HTR-8/SVneo (cell line): ENCODE measurements at places on chromosomes 7 and 10.

- no peak for DNase-seq
These were observed 116.8 kb downstream of the MAD1L1 start for GRCh38 chr7:2115760-2116447.

DNA sequence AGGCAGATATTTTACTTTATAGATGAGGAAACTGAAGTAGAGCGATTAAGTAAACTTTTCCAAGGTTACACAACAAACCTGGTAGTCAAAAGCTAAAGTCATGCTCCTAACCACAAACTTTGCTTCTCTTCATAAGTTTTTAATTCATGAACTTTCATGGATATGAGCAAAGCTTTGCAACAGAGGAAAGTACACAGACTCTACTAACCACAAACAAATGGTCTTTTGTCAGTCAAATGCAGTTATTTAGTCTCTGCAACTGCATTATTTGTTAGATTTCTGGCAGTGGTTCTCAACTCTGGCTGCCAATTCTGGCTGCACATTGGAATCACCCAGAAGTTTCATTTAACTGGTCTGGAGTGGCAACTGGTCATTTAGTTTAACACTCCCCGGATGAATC, 140.6 kb upstream of the TMEM168 start:
- no peak for DNase-seq

DNA sequence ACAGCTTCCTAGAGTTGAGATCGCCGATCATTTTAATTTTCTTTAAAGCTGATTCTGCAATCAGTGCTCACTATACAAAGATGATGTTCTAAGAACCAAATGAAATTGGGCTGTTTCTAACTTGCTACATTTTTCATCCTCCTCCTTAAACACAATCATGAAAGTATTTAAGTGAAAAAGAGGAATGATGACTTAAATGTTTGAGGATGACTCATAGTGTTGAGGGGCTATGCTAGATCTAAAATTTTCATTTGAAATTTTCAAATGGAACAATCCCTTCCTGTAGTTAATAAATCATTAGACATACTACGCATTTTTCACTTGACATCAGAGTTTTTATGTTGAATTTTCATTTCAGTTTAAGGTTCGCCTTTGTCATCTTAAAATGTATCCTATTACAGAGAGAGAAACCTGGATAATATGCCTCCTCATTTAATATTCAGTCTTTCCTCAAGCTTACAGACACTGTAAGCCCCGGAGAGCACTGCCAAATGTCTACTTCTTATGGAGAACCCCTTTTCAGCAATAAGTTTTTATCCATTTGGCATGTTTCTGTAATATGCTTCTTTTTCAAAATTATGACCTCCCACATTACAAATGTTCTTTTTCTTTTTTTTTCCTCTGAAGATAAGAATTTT, 499.6 kb downstream of the MAGI2 start:
- DNase-seq = no peak

DNA sequence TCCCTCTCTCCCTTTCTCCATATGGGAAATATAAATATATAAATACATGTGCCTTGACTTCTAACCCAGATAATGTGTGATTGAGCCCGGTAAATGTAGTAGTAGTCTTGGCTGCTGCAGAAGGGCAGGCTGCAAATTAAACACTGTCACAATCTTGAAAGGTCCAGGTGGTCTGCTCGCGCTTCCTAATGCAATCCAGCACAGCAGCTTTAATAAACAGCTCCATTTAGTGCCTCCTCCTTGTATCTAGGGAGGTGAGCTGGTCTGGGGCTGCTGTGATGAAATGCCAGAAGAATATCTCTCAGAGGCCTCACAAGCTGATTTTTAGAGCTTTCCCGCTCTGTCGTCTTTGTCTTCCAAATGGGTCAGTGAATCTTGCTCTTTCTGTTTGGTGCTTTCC, 782 bp downstream of the POU6F2 start:
- no peak for DNase-seq

DNA sequence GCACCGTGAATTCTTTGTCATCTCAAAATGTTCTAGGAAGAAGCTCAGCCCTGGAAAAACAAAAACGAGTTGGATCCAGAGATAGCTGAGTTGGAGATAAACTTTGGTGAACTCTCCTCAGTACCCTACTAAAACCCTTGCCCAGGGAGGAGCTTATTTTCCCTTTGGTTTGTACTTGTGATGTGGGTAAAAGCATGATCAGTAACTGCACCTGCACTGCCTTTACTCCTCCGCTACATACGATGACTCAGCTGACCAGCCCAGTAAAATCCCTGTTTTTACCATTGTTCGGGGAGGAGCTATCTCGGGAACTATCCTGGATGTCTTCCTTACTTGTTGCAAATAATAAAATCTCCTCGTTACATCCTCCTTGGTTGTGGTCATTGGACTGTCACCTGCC, 359.3 kb downstream of the SH2D4B start:
- DNase-seq = no peak

- DNase-seq = no peak
These were observed 24.8 kb upstream of the UNC5B start for GRCh38 chr10:71187600-71187999.

- DNase-seq = no peak
These were observed 22.0 kb downstream of the IMMP2L start for GRCh38 chr7:111540199-111540815.

GRCh38 chr10:116990276-116990800, 14.6 kb downstream of the SHTN1 start:
- no peak for DNase-seq

- no peak for DNase-seq
These were observed 28.6 kb upstream of the GIMAP8 start for GRCh38 chr7:150421831-150422230.

DNA sequence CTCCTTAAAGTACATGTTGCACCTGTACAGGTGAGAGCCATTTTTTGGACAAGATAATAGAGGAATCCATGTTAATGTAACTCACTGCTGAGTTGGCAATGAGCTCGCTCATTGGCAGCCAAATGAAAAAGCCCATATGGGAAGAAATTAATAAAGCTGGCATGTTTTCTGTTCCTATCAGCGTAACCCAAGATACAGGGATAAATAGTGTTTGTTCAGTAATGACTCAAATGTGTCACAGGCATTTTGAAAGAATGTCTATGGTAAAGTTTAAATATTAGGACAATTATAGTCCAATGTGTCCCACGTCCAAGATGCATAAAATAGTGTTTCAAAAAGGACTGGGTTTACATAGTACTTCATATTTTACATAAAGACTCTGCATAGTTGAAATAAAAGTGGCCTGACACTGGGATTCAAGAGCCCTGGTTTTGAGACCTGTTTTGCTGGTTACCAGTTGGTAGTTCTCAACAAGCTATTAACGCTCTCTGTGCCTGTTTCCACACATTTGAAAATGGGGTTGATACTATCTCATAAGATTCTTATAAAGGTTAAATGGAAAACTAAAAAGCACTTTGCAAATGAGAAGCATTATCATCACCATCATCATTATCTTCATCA, 49.1 kb downstream of the MTURN start:
- no peak for DNase-seq

DNA sequence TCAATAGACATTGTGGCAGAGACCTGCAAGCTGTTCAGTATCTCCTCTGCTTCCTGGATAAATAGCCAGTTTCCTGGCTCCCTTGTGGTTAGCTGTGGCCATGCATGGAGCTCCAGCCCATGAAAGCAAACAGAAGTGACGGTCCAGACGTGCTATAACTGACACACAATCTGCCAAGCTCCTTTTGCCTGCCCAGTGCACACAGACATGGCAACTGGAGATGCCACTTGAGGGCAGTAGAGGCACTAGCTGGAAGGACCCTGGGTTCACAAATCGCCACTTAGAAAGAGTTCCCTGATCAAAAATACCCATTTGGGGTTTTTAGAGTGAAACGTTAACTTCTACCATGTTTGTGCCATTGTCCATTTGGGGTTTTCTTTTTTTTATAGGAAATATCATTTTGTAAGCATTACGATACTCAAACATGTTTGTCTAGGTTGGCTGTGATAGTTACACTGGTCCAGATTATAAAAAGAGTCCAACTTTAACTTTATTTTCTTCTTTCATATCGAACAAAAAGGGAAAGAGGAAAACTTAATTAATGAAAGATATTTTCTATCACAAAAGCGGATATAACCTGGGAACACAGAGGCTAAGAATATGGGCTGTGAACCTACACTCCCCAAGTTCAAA, 31.3 kb downstream of the KIN start:
- DNase-seq = peak; percentile 23

- no peak for DNase-seq
These were observed 2.9 kb downstream of the PPP1R3A start for GRCh38 chr7:113915956-113916355.

- no peak for DNase-seq
These were observed 10.8 kb upstream of the GPNMB start for GRCh38 chr7:23235813-23236221.

GRCh38 chr7:95593343-95593742, 3.0 kb downstream of the PDK4 start:
- no peak for DNase-seq

GRCh38 chr10:119786117-119786769, 60.4 kb downstream of the INPP5F start:
- peak; percentile 35 for DNase-seq

DNA sequence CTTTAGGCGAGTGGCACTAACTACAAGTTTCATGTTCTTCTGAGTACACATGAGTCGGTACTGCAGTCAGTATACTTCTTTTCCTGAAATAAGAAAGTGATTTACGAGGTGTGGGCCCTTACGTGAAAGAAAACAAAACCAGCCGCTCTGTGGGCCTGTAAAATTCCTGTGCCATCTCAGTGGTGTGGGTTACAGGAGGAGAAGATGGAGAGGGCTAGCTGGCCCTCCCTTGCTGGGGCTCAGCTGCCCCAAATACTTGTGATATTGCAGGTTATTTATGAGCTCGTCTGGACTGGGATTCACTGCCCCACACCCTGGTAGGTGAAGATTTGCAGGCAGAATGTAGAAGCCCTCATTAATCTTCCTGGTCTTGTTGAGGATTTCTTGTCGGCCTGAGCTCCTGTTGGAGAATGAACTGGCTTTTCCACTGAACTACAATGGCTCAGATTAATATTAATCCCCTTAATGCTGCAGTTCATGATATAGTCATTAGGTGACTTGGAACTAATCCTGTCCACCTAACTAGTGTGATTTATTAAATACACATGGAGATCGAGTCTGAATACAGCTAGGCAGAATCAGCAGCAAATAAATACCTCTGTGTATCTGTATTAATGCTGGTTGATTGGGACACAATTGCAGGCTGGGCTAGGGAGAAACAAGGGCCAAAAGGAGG, 68.0 kb downstream of the GBF1 start:
- no peak for DNase-seq

GRCh38 chr10:120431251-120431651, 25.8 kb upstream of the PLPP4 start:
- DNase-seq = no peak
